Activated CD8-positive, alpha-beta memory T cell treated with anti-CD3 and anti-CD28 coated beads for 1 hour (primary cell): ENCODE measurements at places on chromosomes 6 and 20.

DNA sequence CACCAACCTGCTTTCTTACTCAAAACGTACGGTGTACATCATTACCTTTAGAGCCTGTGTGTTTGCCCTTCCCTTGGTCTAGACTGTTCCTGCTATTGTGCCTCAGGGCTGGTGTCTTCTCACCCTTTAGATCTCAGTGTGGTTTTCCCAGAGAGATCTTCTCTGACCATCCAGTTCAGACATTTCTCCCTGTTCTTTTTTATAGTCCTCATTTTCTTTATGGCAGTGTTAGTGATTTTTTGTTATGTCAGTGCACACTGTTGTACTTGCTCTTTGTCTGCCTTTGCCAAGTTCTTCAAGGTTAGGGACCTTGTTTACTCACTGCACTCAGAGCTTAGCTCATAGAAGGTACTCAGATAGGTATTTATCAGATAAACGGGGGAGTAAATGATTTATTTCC, 82.8 kb downstream of the ATRN start:
- DNase-seq, result no peak

DNA sequence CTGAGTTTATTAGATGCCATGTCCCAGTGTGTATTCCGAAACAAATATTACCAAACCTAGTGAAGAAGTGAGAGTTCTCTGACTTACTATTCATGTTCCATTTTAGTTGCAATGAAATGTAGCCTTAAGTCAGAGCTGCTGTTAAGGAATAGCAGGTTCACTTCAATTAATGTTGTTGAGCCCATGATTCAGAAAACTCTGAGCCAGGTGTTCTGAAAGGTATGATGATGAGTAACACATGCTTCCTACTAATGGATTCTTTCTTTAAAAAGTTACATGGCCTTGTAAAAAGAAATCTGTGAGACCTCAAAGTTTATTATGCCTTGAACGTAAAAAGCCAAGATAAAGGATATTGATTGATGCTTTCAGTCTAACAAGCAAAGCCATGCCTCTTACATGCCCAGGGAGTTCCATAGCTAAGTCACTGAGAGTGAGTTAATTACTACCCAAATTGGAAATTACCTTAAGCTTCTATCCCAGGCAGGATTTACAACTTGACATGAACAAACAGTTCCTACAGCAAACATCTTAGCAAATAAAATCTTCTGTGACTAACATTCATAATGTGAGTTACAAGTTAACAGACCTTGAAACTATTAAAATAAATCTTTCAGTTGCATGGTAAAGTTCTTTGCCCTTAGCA, 122.9 kb downstream of the AKAP7 start:
- DNase-seq, result no peak

GRCh38 chr6:41577356-41578216, 31.4 kb downstream of the FOXP4 start:
- no peak for DNase-seq

DNA sequence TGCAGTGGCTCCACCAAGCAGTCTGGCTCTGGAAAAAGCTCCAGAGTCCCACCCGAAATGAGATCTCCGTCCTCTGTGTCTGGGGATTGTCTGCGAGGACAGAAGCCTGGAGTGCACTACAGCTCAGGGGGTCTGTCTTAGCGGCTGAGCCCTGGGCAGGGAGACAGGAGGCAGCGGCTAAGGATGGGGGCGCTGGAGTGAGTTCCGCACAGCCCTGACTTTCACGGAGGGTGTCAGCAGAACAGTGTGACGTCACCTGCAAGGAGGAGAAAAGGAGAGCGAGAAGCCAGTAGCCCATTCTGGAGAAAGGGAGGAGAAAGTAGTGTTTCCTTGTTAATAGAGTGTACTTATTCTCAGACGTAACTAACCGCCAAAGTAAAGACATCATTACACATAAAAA, 97.6 kb downstream of the FAM50B start:
- DNase-seq, result no peak

- no peak for DNase-seq
These were observed 586.9 kb upstream of the ARID1B start for GRCh38 chr6:156190270-156190669.

- DNase-seq, result no peak
These were observed 139.1 kb downstream of the CDH26 start for GRCh38 chr20:60097285-60097684.

- DNase-seq, result no peak
These were observed 549.4 kb upstream of the SYNCRIP start for GRCh38 chr6:86192123-86192522.

DNA sequence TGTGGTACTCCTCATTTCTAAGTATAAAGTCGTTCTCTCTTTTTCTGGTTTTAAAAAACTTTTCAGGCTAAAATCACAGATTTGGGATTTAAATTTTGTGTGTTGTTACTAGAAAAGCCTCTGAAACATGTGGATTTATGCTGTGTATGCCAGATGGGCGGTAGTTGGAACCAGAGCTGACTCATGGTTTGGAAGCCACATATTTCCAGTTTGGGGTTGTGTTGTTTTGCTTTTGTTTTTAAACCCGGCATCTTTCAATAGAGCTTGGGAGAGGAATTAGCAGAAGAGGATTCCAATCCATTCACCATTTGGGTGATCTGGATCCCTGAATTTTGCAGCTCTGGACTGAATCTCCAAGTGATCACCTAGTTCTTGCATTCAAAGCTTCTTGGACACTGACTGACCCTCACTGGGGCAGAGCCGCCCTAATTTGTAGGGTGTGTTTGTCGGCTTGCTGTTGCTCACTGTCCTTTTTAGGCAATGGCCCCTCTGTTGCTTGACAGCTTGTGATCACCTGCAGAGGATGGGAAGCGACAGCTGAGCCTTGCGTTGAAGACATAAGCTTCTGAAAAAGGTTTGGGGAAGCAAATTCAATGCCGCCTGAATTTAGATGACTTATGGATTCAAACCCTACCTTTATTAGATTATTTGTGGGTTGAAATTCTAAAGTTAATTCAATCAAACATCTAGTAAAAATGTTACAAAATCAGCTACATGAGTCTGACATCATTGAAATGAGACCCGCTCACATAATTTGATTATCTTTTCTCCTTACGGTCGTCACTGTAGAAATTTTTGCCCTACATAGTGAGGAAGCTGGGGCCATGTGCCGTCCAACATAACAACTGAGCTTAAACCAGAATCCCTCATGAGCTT, 79.9 kb upstream of the CD83 start:
- DNase-seq, result no peak

DNA sequence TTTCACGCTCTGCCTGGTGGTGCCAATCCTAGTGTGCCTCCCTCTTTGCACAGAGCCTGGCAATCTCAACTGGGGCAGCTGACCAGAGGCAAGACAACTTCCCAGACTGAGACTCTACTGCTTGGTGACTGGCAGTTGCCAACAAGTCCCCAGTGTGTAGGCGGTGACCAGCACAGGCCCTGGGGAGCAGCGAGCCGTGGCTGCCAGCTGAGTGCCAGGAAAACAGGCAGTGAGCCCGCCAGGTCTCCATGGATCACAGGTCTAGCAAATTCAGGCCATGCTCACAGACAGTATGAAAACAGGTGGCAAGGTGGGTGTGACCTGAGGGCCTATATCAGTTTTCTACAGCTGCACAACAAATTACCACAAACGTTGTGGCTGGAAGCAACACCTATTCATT, 289.9 kb downstream of the KIF16B start:
- no peak for DNase-seq

- DNase-seq, result no peak
These were observed 6.8 kb downstream of the CLDN20 start for GRCh38 chr6:155270561-155271091.

DNA sequence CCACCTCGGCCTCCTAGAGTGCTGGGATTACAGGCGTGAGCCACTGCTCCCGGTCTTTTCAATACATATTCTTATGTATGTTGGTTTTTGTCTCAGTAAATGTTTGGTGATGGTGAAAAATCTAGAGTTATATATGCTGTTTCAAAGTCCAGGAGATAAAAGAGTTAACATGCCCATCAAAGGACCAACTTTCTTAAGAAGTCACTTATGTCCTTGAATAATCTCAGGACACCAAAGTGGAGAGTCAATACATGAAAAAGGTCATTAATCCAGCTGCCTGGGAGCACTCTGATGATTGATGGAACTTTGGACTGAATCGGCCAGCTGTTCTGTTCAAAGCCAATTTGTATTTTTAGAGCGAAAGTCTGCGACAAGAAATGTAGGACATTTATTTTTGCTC, 59.8 kb upstream of the HDAC2 start:
- DNase-seq, result no peak

- DNase-seq, result no peak
These were observed 763 bp downstream of the KLC4 start for GRCh38 chr6:43060034-43060754.

- DNase-seq, result no peak
These were observed 1.1 kb upstream of the RIN2 start for GRCh38 chr20:19756761-19757486.

DNA sequence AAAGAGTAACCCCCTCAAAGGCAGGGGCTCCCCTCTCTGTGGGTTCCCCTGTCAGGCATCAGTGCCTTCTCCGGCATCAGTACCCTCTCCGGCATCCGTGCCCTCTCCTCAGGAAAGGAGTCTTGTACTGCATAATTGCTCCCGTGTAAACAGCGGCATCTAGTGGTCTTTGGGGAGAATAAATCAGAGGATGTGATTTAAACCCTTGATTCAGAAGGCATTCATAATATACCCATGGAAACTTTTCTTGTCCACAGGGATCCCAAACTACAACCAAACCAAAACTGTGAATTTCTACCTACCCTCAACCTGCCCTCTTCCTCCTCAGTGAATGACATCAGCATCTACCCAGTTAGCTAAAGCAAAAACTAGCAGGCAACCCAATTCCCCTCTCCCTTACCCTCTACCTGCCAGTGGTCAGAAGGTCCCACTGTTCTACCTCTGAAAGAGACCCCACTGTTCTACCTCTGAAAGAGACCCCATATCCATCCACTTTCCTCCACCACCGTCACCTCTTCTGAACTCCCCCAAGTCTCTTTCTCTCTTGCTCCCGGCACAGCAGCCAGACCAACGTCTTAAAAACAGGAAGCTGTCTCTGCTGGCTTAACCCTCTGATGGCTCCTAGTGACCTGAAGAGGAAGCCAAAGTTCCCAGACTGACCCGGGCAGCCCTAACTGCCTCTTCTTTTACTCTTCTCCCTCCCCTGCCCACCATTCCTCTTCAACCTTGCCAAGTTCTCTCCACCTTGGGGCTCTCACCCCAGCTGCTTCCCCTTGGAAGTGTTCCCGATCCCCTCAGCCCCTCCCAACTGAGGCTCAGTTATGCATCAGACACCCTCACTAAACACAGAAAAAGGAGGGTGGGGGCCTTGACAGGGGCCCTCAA, 27.2 kb downstream of the UBE2V1 start:
- no peak for DNase-seq

DNA sequence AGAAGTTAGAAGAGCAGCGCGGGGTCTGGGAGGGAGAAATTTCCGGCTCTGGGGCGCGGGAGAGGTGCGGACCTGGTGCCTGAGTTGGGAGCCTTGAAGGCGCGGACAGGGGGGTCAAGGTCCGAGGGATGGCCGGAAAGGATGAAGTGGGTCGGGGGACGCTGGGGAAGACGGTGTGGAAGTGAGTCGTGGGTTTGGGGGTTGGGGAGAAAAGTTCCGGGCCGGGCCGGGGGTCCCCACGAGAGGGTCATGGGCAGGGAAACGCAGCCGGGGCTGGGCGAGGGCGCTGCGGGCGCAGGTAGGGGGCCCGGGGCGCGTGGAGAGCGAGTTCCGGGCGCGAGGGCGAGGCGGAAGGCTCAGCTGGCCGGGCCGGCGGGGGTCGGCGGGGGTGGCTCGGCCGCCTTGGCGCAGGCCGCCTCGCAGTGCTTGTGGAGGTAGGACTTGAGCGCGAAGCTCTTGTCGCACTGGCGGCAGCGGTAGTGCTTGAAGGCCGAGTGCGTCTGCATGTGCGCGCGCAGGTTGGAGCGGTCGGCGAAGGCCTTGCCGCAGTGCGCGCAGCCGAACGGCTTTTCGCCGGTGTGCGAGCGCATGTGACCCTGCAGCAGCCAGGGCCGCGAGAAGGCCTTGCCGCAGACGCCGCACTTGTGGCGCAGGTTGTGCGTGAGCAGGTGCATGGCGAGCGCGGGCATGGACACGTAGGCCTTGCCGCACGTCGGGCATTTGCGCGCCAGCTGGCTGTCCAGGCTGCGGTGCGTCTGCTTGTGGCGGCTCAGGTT, 10.5 kb upstream of the SRXN1 start:
- no peak for DNase-seq

DNA sequence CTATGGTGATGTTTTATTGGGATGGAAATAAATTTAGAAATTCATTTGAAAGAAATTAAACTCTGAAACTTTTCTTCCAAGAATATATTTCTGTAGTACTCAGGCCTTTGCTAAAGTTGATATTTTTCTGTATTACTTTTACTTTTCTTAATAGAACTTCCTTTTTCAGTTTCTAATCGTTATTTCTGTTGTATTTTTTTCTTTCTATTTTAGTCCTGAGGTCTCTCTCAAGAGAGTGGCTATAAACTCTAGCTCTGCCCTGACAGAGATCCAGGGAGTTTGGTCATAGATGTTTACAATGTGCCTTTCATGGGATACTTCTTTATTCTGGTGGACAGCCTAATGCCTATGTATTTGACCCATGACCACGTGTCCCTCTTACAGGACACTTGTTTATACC, 51.0 kb downstream of the OR2B6 start:
- no peak for DNase-seq

DNA sequence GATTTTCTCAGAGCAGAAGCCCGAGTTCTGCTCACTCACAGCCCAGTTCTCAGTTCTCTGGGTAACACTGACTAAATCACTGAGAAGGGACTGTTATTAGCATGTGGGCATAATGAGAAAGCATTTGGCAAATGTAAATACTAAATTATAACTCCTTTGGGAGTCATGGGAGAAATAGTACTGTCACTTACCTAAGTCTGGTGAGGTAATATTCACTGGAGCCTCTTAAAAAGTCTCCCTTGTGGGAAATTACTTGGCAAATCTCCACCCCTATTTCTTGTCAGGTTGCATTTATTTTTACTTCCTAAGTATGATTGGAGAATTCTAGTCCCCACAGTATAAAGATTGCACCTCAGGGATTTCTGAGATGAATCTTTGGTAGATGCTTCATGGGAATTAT, 254.3 kb downstream of the SLC35F1 start:
- no peak for DNase-seq

GRCh38 chr6:160081398-160081797, 40.2 kb upstream of the SLC22A1 start:
- no peak for DNase-seq

DNA sequence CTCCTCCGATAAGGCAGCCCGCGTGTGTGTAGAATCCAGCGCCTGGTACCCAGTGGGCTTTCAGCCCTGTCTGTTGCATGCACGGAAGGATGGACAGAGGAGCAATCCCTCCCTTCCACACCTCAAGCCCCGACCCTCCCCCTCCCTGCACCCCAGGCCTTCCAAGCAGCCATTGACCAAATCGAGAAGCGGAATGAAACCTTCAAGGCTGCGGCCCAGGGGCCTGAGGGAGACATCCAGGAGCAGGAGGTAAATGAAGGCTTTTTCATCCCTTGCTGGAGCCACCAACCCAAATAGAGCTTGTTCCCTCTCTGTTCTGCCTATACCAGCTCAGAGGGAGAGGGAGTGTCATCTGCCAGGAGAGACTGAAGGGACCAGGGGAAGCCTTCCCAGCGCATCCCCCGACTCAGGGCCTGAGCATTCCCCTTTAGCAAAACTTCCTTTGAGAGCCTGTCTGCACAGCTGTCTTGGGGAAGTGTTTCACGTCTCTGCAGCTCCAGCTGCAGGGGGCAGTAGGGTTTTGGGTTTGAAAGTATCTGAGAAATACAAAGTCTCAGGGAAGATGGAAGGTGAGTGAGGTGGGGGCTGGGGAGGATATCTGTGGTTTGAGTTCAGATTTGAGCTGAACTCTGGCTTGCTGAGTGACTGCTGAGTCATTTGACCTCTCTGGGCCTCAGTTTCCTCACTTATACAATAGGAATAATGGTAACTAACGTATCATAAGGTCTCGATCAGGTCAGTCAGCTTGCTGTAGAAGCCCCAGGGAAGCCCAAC, 16.1 kb downstream of the FGD2 start:
- DNase-seq, result peak; percentile 22
